GM12878 (cell line): ENCODE measurements at places on chromosomes 16 and 17. TPM values are rescaled to one million over a fixed set of nuclear protein-coding genes. Genes with fewer than 3 reads are reported as not detected.

GRCh38 chr16:85125570-85126393 lies 13.5 kb upstream of the CIBAR2 start:
- no peaks in the 10 kb centered on the region for H3K36me3 ChIP-seq
- no peak for DNase-seq
- no peak overlapping the region for H3K27ac ChIP-seq
- no peaks in the 10 kb centered on the region for H3K27me3 ChIP-seq
- H3K4me1 ChIP-seq, result no peaks in the 10 kb centered on the region
- no peak overlapping the region for H3K4me3 ChIP-seq

- peaks cover 17% of the 10 kb centered on the region for H3K4me1 ChIP-seq
- H3K36me3 ChIP-seq, result no peaks in the 10 kb centered on the region
- no peak within 1 kb of the TSS for H3K27ac ChIP-seq
- DNase-seq, result no peak
These were observed at the start of gene RAMP2 for GRCh38 chr17:42760652-42761581. TSS of gene RAMP2 (plus strand) at chr17:42761227. CDS start at chr17:42761262, 35 bp downstream.

GRCh38 chr16:56298948-56299596 lies 107.8 kb downstream of the GNAO1 start:
- H3K4me3 ChIP-seq, result no peak overlapping the region
- no peaks in the 10 kb centered on the region for H3K4me1 ChIP-seq
- H3K27me3 ChIP-seq, result no peaks in the 10 kb centered on the region
- no peak for DNase-seq
- H3K27ac ChIP-seq, result no peak overlapping the region

DNA sequence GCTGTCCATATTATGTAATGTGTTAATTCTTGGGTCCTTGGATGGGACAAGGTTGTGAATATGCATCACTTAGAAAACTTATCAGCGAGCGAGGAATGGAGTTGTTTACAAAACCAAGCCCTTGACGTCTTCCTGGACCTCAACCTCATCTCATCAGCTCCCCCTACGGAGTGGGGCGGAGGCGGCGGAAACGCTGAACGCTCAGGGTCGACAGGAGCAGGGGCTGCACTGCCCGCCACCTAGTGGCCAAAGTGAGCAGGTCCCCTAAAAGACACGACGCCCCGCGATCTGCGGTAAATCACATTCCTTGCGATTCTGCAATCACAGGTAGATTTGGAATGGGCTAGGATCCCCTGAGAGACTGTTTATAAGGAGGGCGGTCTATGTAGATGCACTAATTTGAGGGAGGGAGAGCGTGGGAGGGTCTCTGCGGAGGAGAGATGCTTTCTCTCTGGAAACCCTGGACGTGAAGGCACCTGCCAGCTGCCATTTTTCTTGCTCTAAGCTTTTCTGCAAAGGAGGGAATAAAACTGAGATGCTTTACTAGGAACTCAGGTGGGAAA lies 5.4 kb upstream of the ICAM2 start:
- DNase-seq, result peak; percentile 55
- H3K4me1 ChIP-seq, result peaks cover 11% of the 10 kb centered on the region
- H3K36me3 ChIP-seq, result no peaks in the 10 kb centered on the region
- H3K27me3 ChIP-seq, result no peaks in the 10 kb centered on the region

The BRICD5 gene
- 5.3 and 5.8 TPM in 2 replicates for total RNA-seq
